Activated T-helper 1 cell treated with anti-CD3 and anti-CD28 coated beads, Interleukin-2, amount 50 U/mL, for 16 hours (primary cell): ENCODE measurements at places on chromosomes 2 and 18.

- no peak for DNase-seq
These were observed 60.4 kb downstream of the SH3YL1 start for GRCh38 chr2:203401-203800.

- no peak for DNase-seq
These were observed 574.1 kb upstream of the ID2 start for GRCh38 chr2:8107621-8108378.

- DNase-seq = no peak
These were observed 374.1 kb downstream of the LPIN1 start for GRCh38 chr2:12120281-12121150.

GRCh38 chr2:28356095-28356911 lies 36.4 kb upstream of the FOSL2 start:
- no peak for DNase-seq

GRCh38 chr2:120736202-120736623 lies 545 bp downstream of the GLI2 start:
- no peak for DNase-seq
